ENCODE measurements at places on chromosomes 1 and 21. TPM values are rescaled to one million over a fixed set of nuclear protein-coding genes. Genes with fewer than 3 reads are reported as not detected.

The MTARC2 gene
- polyA plus RNA-seq: 16.3 TPM

The CTTNBP2NL gene
- 0.46 TPM for polyA plus RNA-seq

The IFI44 gene
- polyA plus RNA-seq: 15.9 TPM

The KCNA2 gene
- 0.39 TPM for polyA plus RNA-seq

The GJA9 gene
- not detected for polyA plus RNA-seq

The FHAD1 gene
- polyA plus RNA-seq: 0.03 TPM

GRCh38 chr21:17340081-17340480 is 172.8 kb upstream of the CXADR start:
- no peaks in the 10 kb centered on the region for H3K36me3 ChIP-seq
- H3K4me1 ChIP-seq: no peaks in the 10 kb centered on the region

- H3K36me3 ChIP-seq: peaks cover 4% of the 10 kb centered on the region
- H3K27me3 ChIP-seq: no peaks in the 10 kb centered on the region
- no peak overlapping the region for H3K4me3 ChIP-seq
Measured at GRCh38 chr1:12315146-12315545, 85.3 kb downstream of the VPS13D start.

GRCh38 chr21:26421724-26422123 is 151.4 kb downstream of the CYYR1 start:
- no peak overlapping the region for H3K4me3 ChIP-seq
- no peaks in the 10 kb centered on the region for H3K36me3 ChIP-seq
- H3K27ac ChIP-seq: no peak overlapping the region
- DNase-seq: no peak
- no peaks in the 10 kb centered on the region for H3K4me1 ChIP-seq

DNA sequence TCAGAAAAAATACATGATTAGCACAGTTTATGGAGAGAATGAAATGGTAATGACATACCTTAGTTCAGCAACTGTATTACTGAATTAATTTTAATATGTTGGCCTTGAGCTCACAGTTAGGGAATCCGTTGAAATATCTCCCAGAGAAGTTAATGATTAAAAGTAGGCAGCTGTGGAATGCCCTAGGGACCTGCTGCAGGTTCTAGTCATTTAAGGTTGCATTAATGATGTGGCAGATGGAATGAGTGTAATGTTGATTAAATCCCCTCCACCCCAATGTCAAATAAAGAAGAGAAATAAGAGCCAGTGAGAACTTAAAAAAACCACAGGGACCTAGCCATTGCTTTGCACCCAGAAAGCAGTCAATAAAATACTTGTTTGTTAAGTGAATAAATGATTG is 40.3 kb upstream of the TRIM45 start:
- peaks cover 3% of the 10 kb centered on the region for H3K27me3 ChIP-seq
- H3K4me3 ChIP-seq: no peak overlapping the region
- H3K36me3 ChIP-seq: no peaks in the 10 kb centered on the region
- H3K4me1 ChIP-seq: no peaks in the 10 kb centered on the region
- no peak for DNase-seq

DNA sequence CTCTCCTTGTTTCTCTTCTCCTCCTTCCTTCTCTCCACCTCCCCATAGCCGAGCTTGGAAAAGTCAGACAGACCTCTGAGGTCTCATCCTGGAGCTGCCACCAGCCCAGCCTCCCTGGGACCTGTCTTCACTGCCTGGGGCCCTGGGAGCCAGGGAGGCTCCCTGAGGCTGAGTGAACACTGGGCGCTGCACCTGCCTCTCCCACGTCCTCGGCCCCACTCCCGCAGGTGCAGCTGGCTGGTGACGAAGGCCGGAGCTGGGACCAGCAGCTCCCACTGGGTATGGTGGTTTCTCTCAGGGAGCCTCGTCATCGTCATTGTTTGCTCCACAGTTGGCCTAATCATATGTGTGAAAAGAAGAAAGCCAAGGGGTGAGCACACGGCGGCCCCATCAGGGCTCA is 5.3 kb downstream of the TNFRSF14 start:
- no peaks in the 10 kb centered on the region for H3K27me3 ChIP-seq
- H3K4me1 ChIP-seq: peaks cover 22% of the 10 kb centered on the region
- no peak overlapping the region for H3K4me3 ChIP-seq
- no peak for DNase-seq
- H3K27ac ChIP-seq: no peak overlapping the region
- no peaks in the 10 kb centered on the region for H3K36me3 ChIP-seq

- H3K27ac ChIP-seq: no peak overlapping the region
- H3K4me1 ChIP-seq: no peaks in the 10 kb centered on the region
- DNase-seq: no peak
- no peaks in the 10 kb centered on the region for H3K27me3 ChIP-seq
- H3K36me3 ChIP-seq: peaks cover 3% of the 10 kb centered on the region
Measured at GRCh38 chr1:151620286-151620685, 8.4 kb downstream of the SNX27 start.

- no peak for DNase-seq
- H3K27me3 ChIP-seq: peaks cover 5% of the 10 kb centered on the region
Measured at GRCh38 chr1:91454136-91454535, 46.5 kb upstream of the CDC7 start.

- H3K36me3 ChIP-seq: no peaks in the 10 kb centered on the region
- no peak overlapping the region for H3K4me3 ChIP-seq
- no peak overlapping the region for H3K27ac ChIP-seq
- H3K27me3 ChIP-seq: no peaks in the 10 kb centered on the region
- DNase-seq: no peak
- H3K4me1 ChIP-seq: peaks cover 19% of the 10 kb centered on the region
Measured at GRCh38 chr1:200866521-200866920, 6.3 kb upstream of the GPR25 start.

DNA sequence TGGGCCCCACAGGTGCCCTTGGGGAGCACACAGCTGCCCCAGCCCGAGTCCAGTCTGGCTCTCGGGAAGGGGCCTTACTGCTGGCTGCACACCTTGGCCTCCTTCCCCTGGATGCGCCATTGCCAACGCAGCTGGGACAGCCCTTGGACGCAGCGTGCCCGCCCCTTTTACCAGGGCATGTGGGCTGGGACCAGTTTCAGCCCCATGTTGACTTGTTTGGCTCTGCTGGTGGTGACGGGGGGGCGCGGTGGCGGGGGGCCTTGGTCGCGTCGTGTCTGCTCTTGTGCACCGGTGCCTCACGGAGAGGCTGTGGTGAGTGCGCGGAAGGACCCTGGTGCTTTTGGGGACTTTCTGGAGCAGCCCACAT is 19.6 kb downstream of the SKI start:
- no peak overlapping the region for H3K27ac ChIP-seq
- H3K27me3 ChIP-seq: no peaks in the 10 kb centered on the region
- H3K4me1 ChIP-seq: peaks cover 61% of the 10 kb centered on the region

DNA sequence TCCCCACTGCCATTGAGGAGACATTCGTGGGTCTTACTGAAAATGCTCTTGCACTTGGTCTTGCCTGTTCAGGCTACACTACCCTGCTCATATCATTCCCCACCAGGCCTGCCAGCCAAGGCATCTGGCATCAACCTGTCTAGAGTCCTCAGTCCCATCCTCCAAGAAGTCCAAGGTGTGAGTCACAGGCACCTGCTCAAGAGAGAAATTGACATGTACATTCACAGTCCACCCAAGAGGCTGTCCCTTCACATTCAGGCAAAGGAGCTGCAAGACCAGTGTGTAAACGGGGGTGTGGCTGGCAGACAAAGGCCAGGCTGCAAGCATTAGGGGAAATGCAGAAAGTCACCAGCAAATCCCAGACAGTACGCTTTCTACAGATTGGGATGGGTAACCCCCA is 13.1 kb upstream of the PLA2G2C start:
- no peak for DNase-seq
- peaks cover 16% of the 10 kb centered on the region for H3K27me3 ChIP-seq
- H3K4me1 ChIP-seq: peaks cover 4% of the 10 kb centered on the region
- H3K4me3 ChIP-seq: no peak overlapping the region
- no peak overlapping the region for H3K27ac ChIP-seq
- no peaks in the 10 kb centered on the region for H3K36me3 ChIP-seq

DNA sequence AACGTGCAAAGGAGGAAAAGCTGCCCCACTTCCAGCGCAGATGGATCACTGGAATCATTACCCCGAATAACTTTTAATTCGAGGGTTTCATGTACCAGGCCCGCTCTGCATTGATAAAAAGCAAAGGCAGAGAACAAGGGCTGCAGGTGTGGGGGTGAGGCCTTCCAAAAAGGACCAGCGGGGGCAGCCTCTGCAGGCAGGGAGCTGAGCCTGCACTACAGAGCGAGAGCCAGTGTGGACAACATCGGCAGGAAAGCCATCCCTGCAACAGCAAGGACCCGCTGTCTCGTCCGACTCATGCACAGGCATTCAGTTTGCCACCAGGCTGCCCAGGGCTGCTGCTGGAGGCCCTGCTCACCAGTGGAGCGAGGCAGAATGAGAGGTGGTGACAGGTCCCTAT is 27.1 kb upstream of the AJAP1 start:
- H3K27me3 ChIP-seq: no peaks in the 10 kb centered on the region
- no peak overlapping the region for H3K27ac ChIP-seq
- H3K4me1 ChIP-seq: no peaks in the 10 kb centered on the region
